ENCODE measurements at places on chromosomes 1 and 21. TPM values are rescaled to one million over a fixed set of nuclear protein-coding genes. Genes with fewer than 3 reads are reported as not detected.

DNA sequence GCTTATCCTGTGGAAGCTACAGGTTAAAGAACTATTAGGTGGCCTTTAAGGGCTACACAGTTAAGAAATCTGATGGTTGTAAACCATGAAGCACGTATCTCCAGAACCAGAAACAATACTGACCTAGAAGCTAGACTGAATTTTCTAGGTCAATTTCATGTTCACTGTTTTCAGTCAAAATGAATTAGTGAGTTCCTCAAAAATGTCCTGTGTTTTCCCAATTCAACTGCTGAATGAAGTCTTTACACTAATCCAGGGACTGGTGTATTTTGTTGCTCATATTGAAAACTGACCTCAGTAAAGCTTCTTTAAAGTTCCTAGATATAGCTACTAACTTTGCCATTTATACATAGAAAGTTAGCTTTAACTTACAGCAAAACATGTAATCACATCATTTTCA lies 6.0 kb downstream of the HNRNPU start:
- H3K27me3 ChIP-seq, result peaks cover 11% of the 10 kb centered on the region
- H3K36me3 ChIP-seq, result peaks cover 72% of the 10 kb centered on the region
- peak overlapping the region; percentile 32 for H3K27ac ChIP-seq
- peaks cover 49% of the 10 kb centered on the region for H3K4me1 ChIP-seq
- DNase-seq, result no peak
- H3K4me3 ChIP-seq, result peak overlapping the region; percentile 60

DNA sequence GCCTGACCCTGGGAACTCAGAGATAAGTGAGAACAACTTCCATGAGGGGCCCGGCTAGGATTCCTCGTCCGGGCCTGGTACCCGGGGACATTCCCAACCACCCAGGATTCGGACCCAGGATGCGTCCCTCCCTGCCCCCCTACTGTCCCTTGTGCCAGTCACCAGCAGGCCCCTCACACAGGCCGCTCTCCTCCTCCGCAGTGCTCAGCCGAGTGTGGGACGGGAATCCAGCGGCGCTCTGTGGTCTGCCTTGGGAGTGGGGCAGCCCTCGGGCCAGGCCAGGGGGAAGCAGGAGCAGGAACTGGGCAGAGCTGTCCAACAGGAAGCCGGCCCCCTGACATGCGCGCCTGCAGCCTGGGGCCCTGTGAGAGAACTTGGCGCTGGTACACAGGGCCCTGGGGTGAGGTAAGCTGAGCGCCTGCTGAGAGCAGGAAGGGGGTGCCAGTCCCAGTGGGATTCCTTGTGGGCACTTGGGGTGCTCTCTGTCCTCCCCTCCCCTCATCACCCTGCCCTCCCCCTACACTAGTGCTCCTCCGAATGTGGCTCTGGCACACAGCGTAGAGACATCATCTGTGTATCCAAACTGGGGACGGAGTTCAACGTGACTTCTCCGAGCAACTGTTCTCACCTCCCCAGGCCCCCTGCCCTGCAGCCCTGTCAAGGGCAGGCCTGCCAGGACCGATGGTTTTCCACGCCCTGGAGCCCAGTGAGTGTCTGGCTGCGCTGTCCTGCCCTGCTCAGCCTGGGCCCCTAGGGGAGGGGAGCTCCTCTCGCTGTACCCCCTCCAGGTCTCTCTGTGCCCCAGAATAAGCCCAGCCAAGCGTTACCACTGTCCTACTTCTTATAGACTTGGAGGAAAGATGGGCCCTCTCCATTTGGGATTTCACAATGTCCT lies 9.8 kb downstream of the ADAMTSL4 start:
- H3K4me3 ChIP-seq, result no peak overlapping the region
- H3K27me3 ChIP-seq, result peaks cover 16% of the 10 kb centered on the region
- H3K36me3 ChIP-seq, result peaks cover 9% of the 10 kb centered on the region
- no peak for DNase-seq
- H3K27ac ChIP-seq, result no peak overlapping the region
- peaks cover 36% of the 10 kb centered on the region for H3K4me1 ChIP-seq

DNA sequence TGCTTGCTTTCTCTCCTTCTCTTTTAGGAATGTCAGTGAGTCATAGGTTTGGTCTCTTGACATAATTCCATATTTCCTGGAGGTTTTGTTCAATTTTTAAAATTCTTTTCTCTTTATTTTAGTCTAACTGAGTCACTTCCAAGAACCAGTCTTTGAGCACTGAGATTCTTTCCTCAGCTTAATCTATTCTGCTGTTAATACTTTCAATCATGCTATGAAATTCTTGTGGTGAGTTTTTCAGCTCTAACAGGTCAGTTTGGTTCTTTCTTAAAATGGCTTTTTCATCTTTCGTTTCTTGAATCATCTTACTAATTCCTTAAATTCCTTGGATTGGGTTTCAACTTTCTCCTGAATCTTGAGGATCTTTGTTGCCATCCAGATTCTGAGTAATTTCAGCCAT lies 321.0 kb downstream of the PTBP2 start:
- no peaks in the 10 kb centered on the region for H3K27me3 ChIP-seq
- no peak for DNase-seq
- no peaks in the 10 kb centered on the region for H3K4me1 ChIP-seq
- H3K27ac ChIP-seq, result no peak overlapping the region

The MRPL37 gene
- 63.1 TPM for total RNA-seq

DNA sequence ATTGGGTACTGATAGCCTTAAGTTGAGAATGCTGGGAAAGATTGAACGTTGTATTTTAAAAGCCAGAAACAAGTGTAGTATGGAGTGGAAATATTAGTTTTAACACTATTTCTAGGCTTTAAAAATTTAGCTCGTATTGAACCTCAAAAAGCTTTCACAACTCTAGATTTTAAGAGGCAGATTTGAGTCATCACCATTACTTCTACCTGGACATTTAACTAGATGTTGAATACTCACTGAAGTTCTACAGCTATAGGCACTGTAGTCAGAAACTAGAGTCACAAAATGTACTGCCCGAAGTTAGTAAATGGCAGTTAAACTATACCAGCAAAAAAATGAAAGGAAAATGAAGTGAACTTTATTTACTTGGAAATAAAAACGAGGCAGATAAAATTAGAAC lies 96.5 kb downstream of the NEK7 start:
- H3K27me3 ChIP-seq, result peaks cover 5% of the 10 kb centered on the region
- no peak overlapping the region for H3K4me3 ChIP-seq
- no peaks in the 10 kb centered on the region for H3K36me3 ChIP-seq
- no peak for DNase-seq
- H3K27ac ChIP-seq, result no peak overlapping the region

- DNase-seq, result no peak
- no peaks in the 10 kb centered on the region for H3K4me1 ChIP-seq
- H3K27me3 ChIP-seq, result peaks cover 5% of the 10 kb centered on the region
- H3K27ac ChIP-seq, result no peak overlapping the region
These were observed 13.6 kb upstream of the GBP6 start for GRCh38 chr1:89350298-89350697.

- peaks cover 4% of the 10 kb centered on the region for H3K27me3 ChIP-seq
- no peak overlapping the region for H3K4me3 ChIP-seq
- peaks cover 8% of the 10 kb centered on the region for H3K36me3 ChIP-seq
These were observed 33.7 kb downstream of the RAB3B start for GRCh38 chr1:51956528-51957509.

- H3K4me3 ChIP-seq, result peak overlapping the region; percentile 95
- H3K36me3 ChIP-seq, result peaks cover 4% of the 10 kb centered on the region
- no peak for DNase-seq
- peaks cover 4% of the 10 kb centered on the region for H3K4me1 ChIP-seq
- peaks cover 4% of the 10 kb centered on the region for H3K27me3 ChIP-seq
These were observed 1.3 kb downstream of the WDR47 start for GRCh38 chr1:109040627-109040988.

DNA sequence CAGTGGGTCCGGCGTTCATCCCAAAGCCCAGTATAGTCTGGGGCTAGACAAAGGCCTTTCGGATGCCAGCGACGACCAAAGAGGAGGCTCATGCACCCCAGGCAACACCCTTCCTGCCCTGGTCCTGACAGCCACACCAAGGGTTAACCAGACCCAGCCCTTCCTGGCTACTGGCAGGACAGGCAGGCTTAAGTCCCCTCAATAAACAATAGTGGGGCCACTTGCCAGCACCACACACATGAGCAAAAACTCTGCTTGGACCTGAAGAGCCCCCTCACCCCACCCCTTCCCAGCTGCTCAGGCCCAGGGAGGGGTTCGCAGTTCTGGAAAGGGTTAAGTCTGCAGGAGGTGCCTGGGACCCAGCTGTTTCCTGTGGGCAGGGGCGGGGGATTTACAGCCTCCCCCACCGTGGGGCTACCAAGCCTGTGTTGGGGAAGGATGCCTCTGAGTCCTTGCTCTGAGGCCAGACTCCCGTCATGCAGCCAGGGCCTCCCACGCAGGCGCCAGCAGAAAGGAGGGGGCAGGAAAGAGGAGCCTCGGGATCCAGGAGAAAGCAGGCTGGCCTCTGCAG lies 18.2 kb downstream of the PHLDA3 start:
- H3K4me3 ChIP-seq, result no peak overlapping the region
- H3K27ac ChIP-seq, result no peak overlapping the region
- H3K27me3 ChIP-seq, result peaks cover 7% of the 10 kb centered on the region
- H3K36me3 ChIP-seq, result no peaks in the 10 kb centered on the region
- peaks cover 32% of the 10 kb centered on the region for H3K4me1 ChIP-seq

The AADACL3 gene
- total RNA-seq, result not detected

The KIF2C gene
- 12.9 TPM for total RNA-seq

DNA sequence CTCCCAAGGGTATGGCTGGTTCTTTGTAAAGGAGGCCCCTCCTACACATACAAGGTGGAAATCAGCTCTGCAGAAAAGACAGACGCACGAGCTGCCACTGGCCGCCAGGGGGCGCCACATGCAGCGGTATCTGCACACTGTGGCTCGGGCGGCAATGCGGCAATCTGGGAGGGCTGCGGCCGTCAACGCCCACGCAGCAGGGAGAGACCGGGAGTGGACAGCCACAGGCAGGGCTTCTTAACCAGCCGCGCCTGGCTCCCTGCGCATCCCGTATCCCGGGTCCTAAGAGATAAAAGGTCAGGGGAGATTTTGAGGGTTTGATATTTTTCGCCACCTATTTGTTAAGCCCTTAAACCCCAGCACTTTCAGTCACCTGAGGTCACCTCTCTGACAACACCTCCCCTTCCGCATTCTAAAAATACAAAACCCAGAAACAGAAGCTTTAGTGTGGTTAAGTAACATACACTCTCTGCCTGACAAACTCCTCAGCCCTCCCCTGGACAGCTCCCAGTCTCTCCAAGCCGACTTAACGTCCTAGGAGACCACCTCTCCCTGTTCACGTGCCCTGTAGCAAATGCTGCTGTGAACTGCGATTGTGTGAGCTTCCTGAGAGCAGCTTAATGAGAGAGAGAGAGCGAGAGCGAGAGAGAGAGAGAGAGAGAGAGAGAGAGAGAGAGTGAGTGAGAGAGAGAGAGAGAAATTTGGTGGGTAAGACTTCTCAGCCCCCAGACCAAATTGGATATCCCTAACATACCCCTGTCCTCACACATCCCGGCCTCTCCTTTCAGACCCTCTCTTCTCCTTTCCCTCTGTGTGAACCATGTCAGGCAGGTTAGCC lies 13.5 kb upstream of the KCNA2 start:
- peak; percentile 96 for DNase-seq
- no peaks in the 10 kb centered on the region for H3K36me3 ChIP-seq
- no peak overlapping the region for H3K4me3 ChIP-seq
- H3K27me3 ChIP-seq, result peaks cover 11% of the 10 kb centered on the region

DNA sequence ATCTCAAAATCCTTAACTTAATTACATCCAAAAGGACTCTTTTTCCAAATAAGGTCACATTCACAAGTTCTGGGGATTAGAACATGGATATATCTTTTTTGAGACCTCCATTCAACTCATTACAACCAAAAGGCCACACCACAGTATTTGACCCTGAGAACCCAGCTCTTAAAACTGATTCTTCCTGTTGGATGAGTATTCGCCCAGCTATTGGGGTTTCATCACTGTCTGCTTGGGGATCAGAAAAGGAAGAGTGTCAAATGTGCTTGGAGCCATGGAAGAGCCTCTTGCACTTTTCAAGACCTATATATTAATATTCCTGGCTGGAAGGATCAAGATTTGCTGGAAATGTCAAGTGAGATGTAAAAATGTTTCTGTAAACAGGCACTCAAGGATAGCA lies 5.4 kb upstream of the TINAGL1 start:
- no peaks in the 10 kb centered on the region for H3K4me1 ChIP-seq
- peaks cover 3% of the 10 kb centered on the region for H3K27me3 ChIP-seq
- no peak overlapping the region for H3K27ac ChIP-seq
- H3K4me3 ChIP-seq, result no peak overlapping the region
- H3K36me3 ChIP-seq, result no peaks in the 10 kb centered on the region

The OR2L5 gene
- total RNA-seq, result not detected

DNA sequence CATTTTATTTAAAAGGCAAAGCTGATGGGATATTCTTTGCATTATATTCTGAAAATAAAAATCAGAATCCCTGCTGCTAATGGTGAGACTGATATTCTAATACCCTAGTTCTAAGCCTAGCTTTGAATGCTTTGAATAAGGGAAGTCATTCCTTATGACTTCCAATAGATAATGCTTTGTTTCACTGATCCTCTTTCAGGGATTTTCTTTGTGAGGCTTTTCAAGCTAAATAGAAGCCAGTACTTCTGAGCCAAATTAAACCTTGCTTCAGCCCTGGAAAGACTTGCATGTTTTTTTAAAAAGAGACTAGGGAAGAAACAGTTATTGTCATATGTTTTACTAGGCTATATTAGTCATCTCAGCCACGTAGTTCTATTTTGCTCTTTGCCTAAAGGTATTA lies 68.5 kb upstream of the CACYBP start:
- H3K4me3 ChIP-seq, result no peak overlapping the region
- H3K4me1 ChIP-seq, result peaks cover 21% of the 10 kb centered on the region
- no peaks in the 10 kb centered on the region for H3K36me3 ChIP-seq

- H3K36me3 ChIP-seq, result no peaks in the 10 kb centered on the region
- no peaks in the 10 kb centered on the region for H3K4me1 ChIP-seq
- peaks cover 1% of the 10 kb centered on the region for H3K27me3 ChIP-seq
- H3K27ac ChIP-seq, result no peak overlapping the region
These were observed 29.9 kb downstream of the ADAM30 start for GRCh38 chr1:119866451-119866850.

The LSM10 gene
- 22.3 TPM for total RNA-seq

DNA sequence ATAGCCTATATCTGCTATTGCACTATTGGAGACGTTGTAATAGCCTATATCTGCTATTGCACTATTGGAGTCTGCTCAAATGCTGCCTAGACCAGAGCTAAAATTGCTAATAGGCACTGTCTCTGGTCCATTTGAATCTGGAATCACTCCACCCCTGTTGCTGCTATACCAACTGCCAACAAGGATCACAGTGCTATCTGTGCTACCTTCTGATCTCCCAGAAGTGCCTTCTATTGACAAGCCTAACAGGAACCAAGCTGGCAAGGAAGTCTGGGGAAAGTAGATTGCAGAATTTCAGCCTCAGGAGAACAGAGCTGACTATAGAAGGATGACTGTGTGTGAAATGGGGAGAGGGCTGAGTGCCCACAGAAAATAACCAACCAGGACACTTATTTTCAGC lies 15.9 kb downstream of the RWDD3 start:
- H3K36me3 ChIP-seq, result peaks cover 14% of the 10 kb centered on the region
- H3K4me1 ChIP-seq, result peaks cover 20% of the 10 kb centered on the region

The UMODL1 gene
- not detected for total RNA-seq

GRCh38 chr21:37558676-37559211 lies 192.2 kb downstream of the DYRK1A start:
- DNase-seq, result no peak
- no peak overlapping the region for H3K4me3 ChIP-seq
- no peak overlapping the region for H3K27ac ChIP-seq

- no peak overlapping the region for H3K4me3 ChIP-seq
- no peak for DNase-seq
These were observed 189.4 kb upstream of the FGGY start for GRCh38 chr1:59107516-59107915.
